ENCODE measurements at places on chromosomes 2 and 18. TPM values are rescaled to one million over a fixed set of nuclear protein-coding genes. Genes with fewer than 3 reads are reported as not detected.

DNA sequence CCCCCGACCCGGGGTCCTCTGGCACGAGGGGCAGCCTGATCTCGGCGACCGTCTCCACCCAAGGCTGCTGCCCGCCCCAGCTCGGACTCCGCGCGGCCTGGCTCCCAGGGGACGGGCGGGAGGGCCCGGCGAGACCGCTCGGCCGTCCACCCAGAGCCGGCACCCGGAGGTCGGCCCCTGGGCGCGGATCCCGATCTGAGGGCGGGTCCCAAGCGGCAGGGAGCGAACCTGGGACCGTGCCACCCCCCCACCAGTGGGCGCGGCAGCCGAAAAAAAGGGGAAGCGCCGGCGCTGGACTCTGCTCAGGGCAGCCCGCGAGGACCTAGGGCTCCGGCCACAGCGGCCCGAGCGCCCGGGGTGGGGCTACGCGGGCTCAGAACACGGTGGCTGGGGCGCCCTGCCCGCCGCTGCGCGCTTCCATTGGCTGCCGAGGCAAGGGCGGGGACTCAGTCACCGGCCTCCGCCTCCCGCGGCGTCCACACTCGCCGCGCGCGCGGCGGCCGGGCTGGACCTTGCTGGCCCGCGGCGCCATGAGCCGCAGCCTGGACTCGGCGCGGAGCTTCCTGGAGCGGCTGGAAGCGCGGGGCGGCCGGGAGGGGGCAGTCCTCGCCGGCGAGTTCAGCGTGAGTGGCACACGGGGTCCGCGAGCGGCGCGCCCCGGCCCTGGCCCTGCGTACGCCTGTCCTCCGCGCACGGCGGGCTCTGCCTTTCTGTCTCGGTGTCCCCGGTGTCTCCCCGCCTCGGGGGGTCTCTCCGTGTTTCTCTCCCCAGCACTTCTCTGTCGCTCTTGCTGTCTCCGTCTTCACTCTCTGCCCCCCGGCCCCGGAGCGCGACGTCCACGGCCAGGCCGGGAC lies at the start of gene PTPN18:
Gene PTPN18, plus strand, starts transcription at position 479 of the 854 bp plus-strand sequence. Its CDS starts 52 bp downstream, at position 531.
- H3K27me3 ChIP-seq, result no peaks in the 10 kb centered on the region
- peak within 1 kb of the TSS; percentile 44 for H3K27ac ChIP-seq
- peak; percentile 72 for DNase-seq
- H3K36me3 ChIP-seq, result no peaks in the 10 kb centered on the region

GRCh38 chr2:10211844-10212422 lies 89.4 kb downstream of the RRM2 start:
- H3K27ac ChIP-seq, result no peak overlapping the region
- H3K4me1 ChIP-seq, result no peaks in the 10 kb centered on the region
- no peak for DNase-seq
- H3K27me3 ChIP-seq, result no peaks in the 10 kb centered on the region

The KYNU gene
- total RNA-seq, result 8.7 TPM

DNA sequence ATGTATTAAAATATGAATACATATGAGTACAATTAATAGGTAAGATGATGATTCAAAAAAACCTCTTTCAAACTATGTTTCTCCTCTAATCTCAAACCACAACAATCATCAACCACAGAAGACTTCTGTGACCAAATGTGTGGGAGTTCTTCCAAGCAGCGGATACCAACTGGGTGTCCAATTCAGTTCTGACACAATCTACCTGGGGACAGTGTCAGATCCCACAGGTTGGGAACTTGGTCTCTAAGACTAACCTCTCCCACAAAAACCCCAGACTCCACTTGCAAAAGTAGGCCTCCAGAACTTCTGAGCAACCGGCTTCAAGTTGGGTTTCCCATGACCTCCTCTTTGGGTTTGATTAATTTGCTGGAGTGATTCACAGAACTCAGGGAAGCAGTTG lies 26.9 kb downstream of the FASTKD1 start:
- no peaks in the 10 kb centered on the region for H3K27me3 ChIP-seq
- H3K36me3 ChIP-seq, result peaks cover 22% of the 10 kb centered on the region
- no peak overlapping the region for H3K4me3 ChIP-seq
- no peak overlapping the region for H3K27ac ChIP-seq

DNA sequence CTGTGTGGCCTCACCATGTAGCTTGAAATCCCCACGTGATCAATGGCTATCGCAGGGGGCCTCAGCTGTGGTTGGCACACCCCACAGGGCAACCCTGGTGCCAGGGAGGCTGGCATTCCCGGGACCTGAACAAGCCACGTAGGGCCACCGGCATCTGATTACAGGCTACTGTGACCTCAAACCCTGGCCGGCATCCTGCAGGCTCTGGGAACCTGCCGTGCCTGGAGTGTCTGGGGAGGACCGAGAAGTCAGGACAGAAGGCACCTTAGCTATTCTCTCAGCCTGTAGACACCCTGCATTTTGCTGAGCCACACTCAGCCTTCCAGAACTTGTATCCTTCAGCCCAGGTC lies 213.0 kb downstream of the GLI2 start:
- no peaks in the 10 kb centered on the region for H3K27me3 ChIP-seq
- H3K36me3 ChIP-seq, result no peaks in the 10 kb centered on the region
- no peak for DNase-seq
- H3K4me1 ChIP-seq, result peaks cover 16% of the 10 kb centered on the region
- H3K4me3 ChIP-seq, result no peak overlapping the region

DNA sequence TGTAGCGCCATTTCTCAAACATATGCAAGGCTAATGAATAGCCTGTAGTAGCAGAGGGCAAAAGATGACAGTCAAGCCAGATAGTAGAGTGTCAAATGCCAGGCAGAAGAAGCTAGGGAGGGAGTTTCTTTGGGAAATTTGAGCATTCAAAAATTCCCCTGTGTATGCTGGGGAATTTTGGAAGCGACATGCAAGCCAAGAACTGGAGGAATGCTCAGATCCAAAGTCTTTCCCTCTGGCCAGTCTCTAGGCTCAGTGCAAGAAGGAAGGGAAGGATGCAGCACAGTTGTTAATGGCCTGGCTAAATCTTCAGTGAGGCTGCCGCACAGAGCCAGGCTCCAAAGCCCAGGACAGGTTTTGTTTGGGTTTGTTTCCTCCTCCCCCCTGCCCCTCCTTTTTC lies 59.9 kb downstream of the ATP9B start:
- H3K27me3 ChIP-seq, result no peaks in the 10 kb centered on the region
- no peaks in the 10 kb centered on the region for H3K4me1 ChIP-seq
- no peak for DNase-seq
- H3K4me3 ChIP-seq, result no peak overlapping the region
- H3K36me3 ChIP-seq, result no peaks in the 10 kb centered on the region

- no peaks in the 10 kb centered on the region for H3K36me3 ChIP-seq
- no peak overlapping the region for H3K4me3 ChIP-seq
- no peak for DNase-seq
- no peak overlapping the region for H3K27ac ChIP-seq
- no peaks in the 10 kb centered on the region for H3K4me1 ChIP-seq
Measured at GRCh38 chr18:51251625-51252024, 54.1 kb upstream of the MEX3C start.

DNA sequence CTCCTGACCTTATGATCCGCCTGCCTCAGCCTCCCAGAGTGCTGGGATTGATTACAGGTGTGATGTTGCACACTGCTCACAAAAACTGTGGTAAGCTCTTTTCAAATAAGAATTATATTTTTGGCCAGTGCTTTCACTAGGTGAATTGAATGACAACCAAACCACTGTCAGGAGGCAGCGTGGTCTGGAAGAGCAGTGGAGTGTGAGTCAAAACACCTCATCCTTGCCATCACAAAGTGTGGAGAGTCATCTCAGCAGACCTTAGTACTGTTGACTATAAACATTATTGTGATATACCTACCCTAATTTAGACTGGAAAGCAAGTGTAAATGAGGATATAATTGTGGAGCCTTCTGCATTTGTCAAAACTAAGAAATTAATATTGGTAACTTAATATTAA lies 61.3 kb downstream of the UBE2E3 start:
- no peaks in the 10 kb centered on the region for H3K27me3 ChIP-seq
- H3K4me3 ChIP-seq, result no peak overlapping the region
- H3K4me1 ChIP-seq, result no peaks in the 10 kb centered on the region
- no peak for DNase-seq

DNA sequence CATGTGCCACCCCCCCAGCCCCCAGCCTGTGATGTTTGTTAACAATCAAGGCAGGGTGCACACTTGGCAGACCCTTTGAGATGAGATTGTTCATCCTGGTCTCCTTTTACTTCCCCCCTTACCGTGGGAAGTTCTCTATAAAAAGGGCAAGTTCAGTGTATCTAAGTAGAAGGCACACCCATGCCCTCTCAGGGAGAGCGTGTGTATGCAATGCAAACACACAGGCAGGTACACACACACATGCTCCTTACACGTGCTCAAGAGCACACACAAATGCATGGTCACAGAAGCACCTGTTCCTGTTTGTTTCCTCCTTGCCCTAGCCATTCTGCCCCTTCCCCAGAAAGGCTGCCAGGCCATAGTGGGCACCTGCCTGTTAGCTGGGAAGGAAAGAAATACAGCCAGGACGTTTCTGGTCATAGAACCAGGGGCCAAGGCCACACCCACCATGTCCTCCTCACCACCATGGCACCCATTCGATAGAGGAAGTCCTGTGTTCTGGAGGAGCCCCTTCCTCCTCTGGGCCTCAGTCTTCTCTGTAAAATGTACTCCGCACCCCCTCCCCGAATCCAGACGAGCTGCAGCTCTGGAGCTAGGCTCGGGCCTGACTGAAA lies 3.1 kb downstream of the ATOH8 start:
- H3K27ac ChIP-seq, result peak overlapping the region; percentile 94
- peaks cover 57% of the 10 kb centered on the region for H3K4me1 ChIP-seq
- no peaks in the 10 kb centered on the region for H3K27me3 ChIP-seq
- no peak for DNase-seq
- peak overlapping the region; percentile 64 for H3K4me3 ChIP-seq
- H3K36me3 ChIP-seq, result peaks cover 25% of the 10 kb centered on the region

GRCh38 chr2:209933499-209934483 lies 68.6 kb upstream of the RPE start:
- H3K4me1 ChIP-seq, result no peaks in the 10 kb centered on the region
- no peak overlapping the region for H3K4me3 ChIP-seq
- H3K36me3 ChIP-seq, result no peaks in the 10 kb centered on the region
- no peaks in the 10 kb centered on the region for H3K27me3 ChIP-seq
- DNase-seq, result no peak

The REG1B gene
- total RNA-seq, result 9.0 TPM

The ALK gene
- total RNA-seq, result 0.90 TPM

GRCh38 chr2:173972636-173973035 lies 7.5 kb upstream of the SP3 start:
- H3K27ac ChIP-seq, result no peak overlapping the region
- H3K4me1 ChIP-seq, result no peaks in the 10 kb centered on the region
- H3K27me3 ChIP-seq, result no peaks in the 10 kb centered on the region
- H3K36me3 ChIP-seq, result no peaks in the 10 kb centered on the region

DNA sequence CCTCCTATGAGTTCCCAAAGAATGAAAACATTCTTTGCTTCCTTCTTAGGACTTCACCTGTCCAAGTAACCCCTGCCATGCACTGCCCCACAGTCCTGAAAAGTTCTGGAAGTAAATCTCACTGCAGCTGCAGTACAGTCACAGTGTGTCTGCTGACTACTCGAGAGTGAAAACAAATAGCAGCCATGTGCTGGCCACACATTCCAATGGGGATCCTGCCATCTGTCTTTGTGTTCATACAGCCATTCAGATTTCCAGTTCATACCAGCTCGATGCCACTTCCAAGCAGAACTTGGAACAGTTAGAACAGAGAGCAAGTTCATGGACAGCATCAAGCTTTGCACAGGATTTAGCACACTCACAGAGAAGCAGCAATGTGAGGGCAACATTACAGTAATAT lies 629.9 kb upstream of the ACVR2A start:
- no peak for DNase-seq
- H3K4me1 ChIP-seq, result no peaks in the 10 kb centered on the region
- H3K4me3 ChIP-seq, result no peak overlapping the region
- H3K27ac ChIP-seq, result no peak overlapping the region
- H3K36me3 ChIP-seq, result no peaks in the 10 kb centered on the region

The KIAA2012 gene
- total RNA-seq, result not detected

- DNase-seq, result no peak
- H3K27me3 ChIP-seq, result peaks cover 11% of the 10 kb centered on the region
- no peaks in the 10 kb centered on the region for H3K4me1 ChIP-seq
- no peak overlapping the region for H3K27ac ChIP-seq
- no peak overlapping the region for H3K4me3 ChIP-seq
Measured at GRCh38 chr2:176822060-176822459, 390.5 kb upstream of the HNRNPA3 start.

The HRH4 gene
- 0.60 TPM for total RNA-seq

GRCh38 chr18:23159344-23159743 lies 24.1 kb downstream of the CABLES1 start:
- H3K36me3 ChIP-seq, result no peaks in the 10 kb centered on the region
- H3K27ac ChIP-seq, result no peak overlapping the region
- no peak for DNase-seq
- peaks cover 11% of the 10 kb centered on the region for H3K4me1 ChIP-seq
- no peak overlapping the region for H3K4me3 ChIP-seq

The MFSD6 gene
- total RNA-seq, result 92.1 TPM

GRCh38 chr2:99597616-99598015 lies 107.8 kb upstream of the REV1 start:
- H3K36me3 ChIP-seq, result no peaks in the 10 kb centered on the region
- no peak overlapping the region for H3K4me3 ChIP-seq
- DNase-seq, result no peak
- no peaks in the 10 kb centered on the region for H3K27me3 ChIP-seq
- H3K4me1 ChIP-seq, result no peaks in the 10 kb centered on the region

GRCh38 chr2:197647961-197648690 lies 27.3 kb downstream of the RFTN2 start:
- H3K4me3 ChIP-seq, result no peak overlapping the region
- H3K4me1 ChIP-seq, result no peaks in the 10 kb centered on the region
- DNase-seq, result no peak
- no peaks in the 10 kb centered on the region for H3K27me3 ChIP-seq
- no peak overlapping the region for H3K27ac ChIP-seq
- no peaks in the 10 kb centered on the region for H3K36me3 ChIP-seq

DNA sequence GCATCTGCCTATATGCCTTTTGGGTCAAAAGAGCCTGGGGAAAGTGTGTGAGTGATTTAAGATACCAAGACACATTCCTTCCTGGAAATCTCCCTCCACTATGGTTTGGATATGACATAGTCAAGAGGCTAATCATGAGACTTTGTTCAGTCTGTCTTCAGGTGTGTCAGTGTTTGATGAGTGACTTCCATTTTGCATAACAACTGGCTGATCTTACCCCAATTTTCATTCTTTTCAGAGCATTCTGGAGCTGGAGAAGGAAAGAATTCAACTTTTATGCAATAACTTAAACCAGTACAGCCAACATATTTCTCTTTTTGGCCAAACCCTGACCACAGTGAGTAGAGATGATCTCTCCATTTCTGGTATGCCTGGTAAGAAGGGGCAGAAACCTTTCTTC lies 39.4 kb downstream of the SPC25 start:
- no peaks in the 10 kb centered on the region for H3K4me1 ChIP-seq
- no peaks in the 10 kb centered on the region for H3K27me3 ChIP-seq
- no peak overlapping the region for H3K27ac ChIP-seq
- no peak for DNase-seq
- no peak overlapping the region for H3K4me3 ChIP-seq
- no peaks in the 10 kb centered on the region for H3K36me3 ChIP-seq

DNA sequence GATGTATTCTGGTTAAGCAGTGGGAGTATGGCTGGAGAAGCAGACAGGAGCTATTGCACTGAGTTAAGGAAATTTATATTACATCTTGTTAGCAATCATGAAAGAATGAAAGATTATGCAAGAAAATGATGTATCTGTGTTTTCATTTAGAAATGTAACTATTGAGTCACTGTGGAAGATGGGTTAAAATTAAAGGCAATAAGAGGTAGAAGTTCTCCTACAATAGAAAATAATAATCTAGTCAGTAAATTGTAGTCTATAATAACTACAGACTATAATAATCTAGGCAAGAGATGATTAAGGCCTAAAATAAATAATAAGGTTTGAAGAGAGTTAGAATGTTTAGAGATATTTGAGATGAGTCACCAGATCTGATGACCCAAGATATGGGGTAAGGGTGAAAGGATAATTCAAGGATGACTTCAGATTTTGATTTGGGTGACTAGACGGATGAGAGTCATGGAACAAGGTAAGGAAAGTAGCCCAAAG lies 371.9 kb upstream of the KCNH7 start:
- no peak overlapping the region for H3K27ac ChIP-seq
- DNase-seq, result no peak
- H3K27me3 ChIP-seq, result no peaks in the 10 kb centered on the region
- no peaks in the 10 kb centered on the region for H3K36me3 ChIP-seq
- no peaks in the 10 kb centered on the region for H3K4me1 ChIP-seq

Data from tibial nerve (tissue), 4 donors.